Stimulated activated CD4-positive, alpha-beta T cell treated with anti-CD3 and anti-CD28 coated beads, Interleukin-4, amount 100 ng/mL, for 4 hours (primary cell): ENCODE measurements at places on chromosomes 3 and 15.

DNA sequence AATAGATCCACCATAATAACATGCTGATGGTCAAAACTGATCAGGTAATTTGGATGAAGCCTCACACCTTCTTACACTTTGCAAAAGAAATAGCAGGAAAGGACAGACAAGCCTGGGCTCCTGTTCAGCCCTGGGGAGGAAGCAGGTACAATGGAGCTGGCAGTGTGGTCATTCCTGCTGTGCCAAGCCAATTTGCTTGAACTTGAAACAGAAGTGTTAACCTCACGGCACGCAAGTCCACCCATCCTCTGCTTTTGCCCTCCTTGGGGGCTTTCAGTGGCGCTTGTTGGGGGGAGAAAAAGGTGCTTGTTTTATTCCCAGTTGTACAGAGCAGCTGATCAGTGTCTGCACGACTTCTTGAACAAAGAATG, 36.8 kb upstream of the RFTN1 start:
- DNase-seq = no peak

GRCh38 chr3:79015854-79016253, 751.9 kb downstream of the ROBO1 start:
- DNase-seq = no peak

DNA sequence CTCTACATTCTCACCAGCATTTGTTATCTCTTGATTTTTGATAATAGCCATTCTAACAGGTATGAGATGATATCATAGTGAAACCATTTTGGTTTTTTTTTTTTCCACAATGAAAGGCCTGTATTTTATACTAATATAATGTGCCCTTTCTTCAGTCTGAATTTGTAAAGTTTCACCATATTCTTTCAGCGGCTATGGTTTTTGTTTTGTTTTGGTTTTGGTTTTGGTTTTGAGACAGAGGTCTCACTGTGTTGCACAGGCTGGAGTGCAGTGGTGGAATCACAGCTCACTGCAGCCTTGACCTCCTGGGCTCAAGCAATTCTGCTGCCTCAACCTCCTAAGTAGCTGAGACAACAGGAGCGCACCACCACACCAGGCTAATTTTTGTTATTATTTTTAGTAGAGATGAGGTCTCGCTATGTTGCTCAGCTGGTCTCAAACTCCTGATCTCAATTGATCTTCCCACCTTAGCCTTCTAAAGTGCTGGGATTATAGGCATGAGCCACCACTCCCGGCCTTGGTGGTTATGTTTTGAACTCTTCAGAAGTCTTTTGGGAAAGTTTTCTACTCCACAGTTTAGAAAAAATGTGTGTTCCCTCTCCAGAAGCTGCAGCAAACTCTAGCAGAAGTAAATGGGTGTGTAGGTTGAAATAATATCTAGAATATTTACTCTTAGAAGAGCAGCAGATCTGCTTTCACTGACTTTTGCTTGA, 110.2 kb upstream of the UMPS start:
- DNase-seq = no peak

DNA sequence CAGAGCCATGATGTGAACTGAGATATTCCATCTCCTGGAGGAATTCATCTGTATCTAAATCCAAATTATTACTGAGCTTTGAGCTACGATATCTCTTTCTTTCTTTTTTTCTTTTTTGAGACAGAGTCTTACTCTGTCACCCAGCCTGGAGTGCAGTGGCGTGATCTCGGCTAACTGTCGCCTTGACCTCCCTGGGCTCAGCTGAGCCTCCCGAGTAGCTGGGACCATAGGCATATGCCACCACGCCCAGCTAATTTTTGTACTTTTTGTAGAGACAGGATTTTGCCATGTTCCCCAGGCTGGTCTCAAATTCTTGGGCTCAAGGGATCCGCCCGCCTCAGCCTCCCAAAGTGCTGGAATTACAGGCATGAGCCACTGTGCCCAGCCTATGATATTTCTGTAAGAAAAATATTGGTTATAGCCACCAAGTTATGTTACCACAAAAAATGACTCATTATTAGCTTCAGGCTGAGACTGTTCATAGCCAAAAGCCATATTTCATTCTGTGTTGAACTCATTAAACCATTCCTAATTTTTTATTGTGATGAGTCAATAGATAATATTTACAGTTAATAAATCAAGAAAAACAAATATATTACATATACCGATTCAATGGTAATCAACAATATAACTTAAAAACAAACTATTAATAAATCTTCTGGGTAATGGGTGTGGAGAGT, 27.1 kb upstream of the SLC30A4 start:
- DNase-seq = no peak

GRCh38 chr3:19267040-19267439, 118.7 kb downstream of the KCNH8 start:
- DNase-seq = no peak

DNA sequence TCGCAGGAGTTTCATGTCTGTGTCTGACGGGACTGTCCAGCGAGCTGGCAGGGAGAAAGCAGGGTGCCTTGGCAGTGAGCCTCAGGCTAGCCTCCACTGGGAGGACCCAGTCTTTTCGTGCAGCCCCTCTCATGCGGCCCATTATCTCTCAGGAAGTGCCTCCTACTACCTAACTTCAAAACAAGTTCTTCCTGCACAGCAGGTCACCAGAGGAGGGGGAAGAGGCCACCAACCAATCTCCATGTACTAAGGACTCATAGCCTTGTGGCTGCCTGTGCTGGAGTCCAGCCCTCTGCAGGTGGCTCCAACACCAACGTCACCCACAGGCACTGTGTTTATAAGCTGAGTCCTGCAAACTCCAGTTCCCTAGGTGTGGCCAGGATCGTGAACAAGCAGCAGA, 4.8 kb downstream of the VIPR1 start:
- no peak for DNase-seq

GRCh38 chr15:58473724-58474123, 41.9 kb downstream of the LIPC start:
- DNase-seq = no peak

DNA sequence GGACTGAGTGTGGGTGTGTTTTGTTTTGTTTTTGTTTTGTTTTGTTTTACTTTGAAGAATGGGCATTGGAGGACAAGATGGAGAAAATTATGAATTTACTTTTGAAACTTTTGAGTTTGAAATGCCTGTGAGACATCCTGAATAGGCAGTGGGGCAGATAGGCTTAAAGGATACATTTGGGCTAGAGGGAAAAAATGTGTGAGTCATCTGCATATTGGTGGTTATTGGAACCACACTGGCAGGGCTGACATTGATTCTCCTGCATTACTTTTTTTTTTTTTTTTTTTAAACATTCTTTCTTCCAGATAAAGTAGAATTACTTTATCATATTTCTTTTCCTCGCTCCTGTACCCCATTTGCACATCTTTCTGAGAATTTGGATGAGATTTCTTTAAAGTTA, 56.1 kb downstream of the CALML4 start:
- no peak for DNase-seq

DNA sequence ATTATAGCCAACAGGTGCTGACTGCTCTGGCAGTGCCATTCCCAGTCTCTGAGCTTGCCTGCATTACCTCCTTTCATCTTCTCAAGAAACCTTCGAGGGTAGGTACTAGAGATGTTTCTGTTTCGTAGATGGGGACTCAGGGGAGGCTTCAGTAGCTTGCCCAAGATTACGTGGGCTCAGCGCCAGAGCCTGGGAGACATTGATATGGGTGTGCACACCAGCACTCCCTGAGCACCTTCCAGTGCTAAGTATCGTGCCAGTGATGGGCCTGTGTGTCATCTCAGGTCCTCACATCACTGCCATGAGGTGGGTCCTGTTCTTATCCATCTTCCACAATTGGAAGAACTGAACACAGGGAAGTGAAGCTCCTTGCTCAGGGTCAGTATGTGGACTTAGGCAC, 15.2 kb downstream of the TSEN2 start:
- DNase-seq = no peak

DNA sequence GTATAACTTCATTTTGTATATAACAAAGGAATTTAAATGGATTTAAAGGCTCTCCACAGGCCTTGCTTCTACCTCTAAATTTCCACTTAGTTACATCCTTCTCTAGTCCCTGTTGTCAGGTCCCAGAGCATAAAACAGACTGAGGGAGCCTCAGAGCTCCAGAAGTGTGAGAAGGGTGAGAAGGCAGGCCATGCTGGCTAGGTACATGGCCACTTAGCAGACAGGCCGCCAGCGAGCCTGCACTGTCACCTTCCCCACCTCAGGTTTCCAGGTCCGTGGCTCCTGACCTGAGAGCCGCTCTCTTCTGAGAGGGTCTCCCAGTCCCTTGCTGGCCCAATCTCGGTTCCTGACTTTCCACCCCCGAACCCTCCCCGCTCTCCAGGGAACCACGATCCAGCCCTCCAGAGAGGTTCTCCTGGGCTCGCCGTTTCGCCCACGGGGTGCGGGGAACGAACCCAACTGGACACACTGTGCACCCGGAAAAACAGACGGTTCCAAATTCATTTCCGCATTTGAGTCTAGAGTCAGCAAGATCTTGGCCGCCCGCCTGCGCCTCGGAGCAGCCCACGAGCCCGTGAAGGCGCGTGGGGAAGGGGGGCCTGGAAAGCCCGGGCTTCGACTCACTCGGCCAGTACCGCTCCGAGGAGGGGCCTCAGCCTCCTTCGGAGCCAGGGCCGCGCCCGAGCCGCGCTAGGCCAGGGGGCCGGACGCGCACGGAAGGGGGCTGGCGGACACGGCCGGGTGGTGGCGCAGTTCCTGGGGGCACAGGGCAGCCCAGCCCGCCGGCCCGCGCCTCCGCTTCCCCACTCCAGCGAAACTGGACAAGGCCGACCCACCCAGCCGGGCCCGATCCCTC, 16.7 kb upstream of the SOX2 start:
- no peak for DNase-seq
